ENCODE measurements at places on chromosomes 4 and X.

- DNase-seq = no peak
Observed at GRCh38 chrX:44147130-44147529, 173.9 kb upstream of the NDP start.

- no peak for DNase-seq
Observed at GRCh38 chr4:153929675-153930074, 140.8 kb upstream of the SFRP2 start.

DNA sequence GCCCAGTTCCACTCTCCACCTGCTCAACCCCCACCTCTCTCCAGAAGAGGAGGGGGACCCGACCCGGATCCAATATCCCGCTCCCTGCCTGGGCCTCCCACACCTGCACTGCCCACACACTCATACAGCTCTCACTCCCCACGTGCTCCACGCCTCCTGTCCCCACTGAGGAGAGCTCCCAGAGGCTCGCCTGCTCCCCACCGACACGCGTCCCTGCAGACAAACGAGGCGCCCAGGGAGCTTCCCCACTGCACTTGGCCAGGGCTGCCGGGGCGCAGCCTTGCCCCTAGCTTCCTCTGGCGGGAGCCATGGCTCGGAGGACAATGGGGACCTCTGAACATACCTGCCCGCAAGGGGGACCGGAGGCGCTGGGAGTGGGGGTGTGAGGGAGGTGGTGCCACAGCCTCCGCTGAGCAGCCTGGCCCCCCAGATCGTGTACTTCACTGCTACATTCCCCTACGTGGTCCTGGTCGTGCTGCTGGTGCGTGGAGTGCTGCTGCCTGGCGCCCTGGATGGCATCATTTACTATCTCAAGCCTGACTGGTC, 5.0 kb downstream of the SLC6A8 start:
- DNase-seq = no peak

DNA sequence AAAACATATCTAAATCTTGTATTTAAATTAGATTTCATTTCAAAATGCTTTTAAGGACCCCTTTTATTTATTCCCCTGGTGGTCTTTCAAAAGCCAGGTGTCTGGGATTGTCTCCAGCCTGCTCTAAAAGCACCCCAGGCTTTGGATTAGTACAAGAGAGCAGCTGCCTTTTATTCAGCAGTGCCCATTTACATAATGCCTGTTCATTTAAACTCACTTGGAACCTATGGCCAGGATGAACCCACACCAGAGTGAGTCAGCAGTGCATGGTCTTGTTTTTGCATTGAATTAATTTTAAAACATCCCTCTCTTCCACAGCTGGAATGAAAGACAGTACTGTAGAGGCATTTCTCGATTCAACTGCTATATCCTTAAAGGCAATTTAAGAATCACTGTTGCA, 64.1 kb upstream of the TENM3 start:
- DNase-seq = peak; percentile 62

DNA sequence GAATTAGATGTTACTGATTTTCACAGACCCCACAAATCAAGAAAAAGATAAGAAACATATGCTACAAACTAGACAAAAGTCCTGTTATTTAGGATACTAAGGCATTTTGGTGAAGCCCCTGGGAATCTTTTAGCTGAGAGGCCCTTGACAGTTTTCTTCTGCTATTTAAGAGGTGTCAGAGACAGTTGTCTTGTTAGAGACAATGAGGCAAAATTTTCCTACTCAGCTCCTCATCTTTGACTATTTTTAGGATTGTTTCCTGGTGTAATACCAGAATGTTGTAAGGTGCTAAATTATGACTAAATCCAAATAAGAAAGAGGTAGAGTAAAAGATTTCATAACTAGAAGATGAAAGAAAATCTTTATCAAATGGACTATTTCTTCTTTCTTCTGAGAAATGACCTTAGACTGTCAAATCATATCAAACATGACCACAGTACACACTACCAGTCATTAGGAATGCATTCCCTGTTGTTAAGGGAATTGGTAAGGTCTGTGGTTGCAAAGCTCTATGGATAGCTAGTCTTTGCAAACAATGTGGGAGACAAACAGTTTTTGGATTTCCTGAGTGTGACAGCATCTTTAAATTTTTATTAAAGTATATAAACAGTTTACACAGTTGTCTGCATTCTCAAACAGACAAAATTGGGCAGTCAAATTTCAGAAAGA, 926.1 kb downstream of the ADGRL3 start:
- DNase-seq = no peak

- DNase-seq = no peak
Observed at GRCh38 chr4:121977251-121978171, 25.7 kb upstream of the TRPC3 start.

- DNase-seq = no peak
Observed at GRCh38 chr4:184053434-184053833, 148.3 kb downstream of the STOX2 start.

- DNase-seq = no peak
Observed at GRCh38 chr4:93776386-93777080, 52.0 kb upstream of the ATOH1 start.

- DNase-seq = peak; percentile 32
Observed at GRCh38 chr4:168569066-168569930, 72.4 kb downstream of the PALLD start.

DNA sequence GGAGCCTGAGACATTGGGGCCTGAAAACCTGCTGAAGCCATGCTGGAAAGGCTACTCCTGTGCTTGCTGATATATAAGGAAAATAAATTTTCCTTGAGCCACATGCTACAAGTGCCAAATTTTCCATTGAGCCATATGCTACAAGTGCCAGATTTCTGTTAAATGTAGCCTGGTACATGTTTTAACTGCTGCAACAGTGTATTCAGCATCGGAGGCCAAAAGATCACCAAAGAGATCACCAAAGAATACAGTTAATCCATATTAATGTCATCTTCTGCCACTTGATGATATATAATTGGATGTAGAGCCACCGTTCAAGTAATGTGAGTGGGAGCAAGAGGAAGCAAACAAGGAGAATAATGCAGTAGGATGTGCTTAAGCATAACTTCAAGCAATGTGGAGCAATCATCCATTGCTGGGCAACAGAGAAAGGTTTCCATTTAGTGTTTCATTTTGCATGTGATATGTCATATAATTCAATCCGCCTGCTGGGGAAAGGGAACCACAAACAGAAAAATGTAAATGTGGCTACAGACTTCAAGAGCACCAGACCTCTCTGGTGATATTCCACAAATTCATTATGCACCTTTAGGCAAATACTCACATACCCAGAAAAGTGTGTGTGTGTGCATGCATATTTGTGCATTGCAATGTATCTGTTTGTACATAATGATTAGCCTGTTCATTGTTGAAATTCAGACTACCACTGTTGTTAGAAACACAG, 295.9 kb downstream of the KCNIP4 start:
- DNase-seq = no peak

DNA sequence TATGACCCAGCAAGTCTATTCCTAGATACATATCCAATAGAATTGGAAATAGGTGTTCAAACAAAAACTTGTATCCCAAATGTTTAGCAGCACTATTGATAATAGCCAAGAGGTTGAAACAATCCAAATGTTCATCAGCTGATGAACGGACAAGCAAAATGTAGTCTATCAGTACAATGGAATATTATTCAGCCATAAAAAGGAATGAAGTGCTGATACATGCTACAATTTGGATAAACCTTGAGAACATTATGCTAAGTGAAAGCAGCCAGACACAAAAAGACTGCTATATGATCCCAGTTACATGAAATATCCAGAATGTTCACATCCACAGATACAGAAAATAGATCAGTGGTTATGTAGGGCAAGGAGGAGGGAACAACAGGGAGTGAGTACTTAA, 50.1 kb downstream of the PLAC1 start:
- no peak for DNase-seq

DNA sequence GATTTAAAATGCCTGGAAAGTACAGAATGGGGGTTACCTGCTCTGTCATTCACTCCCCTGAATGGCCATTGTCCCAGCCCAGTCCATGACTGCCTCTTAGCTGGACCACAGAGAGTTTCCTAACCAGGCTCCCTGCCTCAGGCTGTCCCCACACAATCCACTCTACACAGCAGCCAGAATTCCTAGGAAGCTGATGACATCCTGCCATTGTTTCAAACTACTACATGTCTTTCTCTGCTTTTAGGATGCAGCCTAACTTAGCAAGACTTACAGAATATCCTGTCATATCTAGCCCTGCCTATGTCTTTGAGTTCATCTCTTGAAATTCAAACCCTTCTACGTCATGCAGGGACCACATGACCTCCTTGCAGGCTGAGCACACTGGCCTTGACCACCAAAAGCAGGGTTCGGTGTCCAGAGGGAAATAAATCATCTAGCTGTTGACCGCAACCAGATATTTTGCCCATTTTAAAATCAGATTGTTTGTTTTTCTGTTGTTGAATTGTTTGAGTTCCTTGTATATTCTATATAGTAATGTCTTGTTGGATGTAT, 16.1 kb upstream of the CRMP1 start:
- no peak for DNase-seq

DNA sequence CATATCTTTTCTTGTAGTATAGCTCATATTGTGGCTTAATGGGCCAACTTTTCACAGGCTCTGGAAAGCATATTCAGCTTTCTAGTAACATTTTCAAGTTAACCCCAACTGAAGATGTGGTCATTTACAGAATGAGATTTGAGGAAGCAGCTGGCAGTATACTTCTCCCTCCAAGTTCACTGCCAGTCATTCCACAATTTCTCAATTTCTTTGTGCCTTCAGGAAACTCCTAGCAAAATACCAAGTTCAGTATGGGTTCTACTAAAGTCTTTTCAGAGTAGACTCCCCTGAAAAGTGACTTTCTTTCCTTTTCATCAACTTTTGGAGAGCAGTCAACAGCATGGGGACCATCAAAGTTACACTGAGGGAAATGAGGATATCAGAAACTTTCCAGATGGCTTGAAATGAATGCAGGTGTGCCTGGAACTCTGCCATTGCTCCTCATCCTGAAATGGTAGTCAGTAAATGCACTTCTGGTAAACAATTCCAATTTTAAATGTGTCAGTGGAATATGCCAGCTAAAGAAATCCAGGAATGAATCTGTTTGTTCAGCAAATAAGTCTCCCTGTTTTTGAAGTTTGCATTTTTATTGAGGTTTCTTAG, 81.5 kb upstream of the TEX13D start:
- DNase-seq = no peak

DNA sequence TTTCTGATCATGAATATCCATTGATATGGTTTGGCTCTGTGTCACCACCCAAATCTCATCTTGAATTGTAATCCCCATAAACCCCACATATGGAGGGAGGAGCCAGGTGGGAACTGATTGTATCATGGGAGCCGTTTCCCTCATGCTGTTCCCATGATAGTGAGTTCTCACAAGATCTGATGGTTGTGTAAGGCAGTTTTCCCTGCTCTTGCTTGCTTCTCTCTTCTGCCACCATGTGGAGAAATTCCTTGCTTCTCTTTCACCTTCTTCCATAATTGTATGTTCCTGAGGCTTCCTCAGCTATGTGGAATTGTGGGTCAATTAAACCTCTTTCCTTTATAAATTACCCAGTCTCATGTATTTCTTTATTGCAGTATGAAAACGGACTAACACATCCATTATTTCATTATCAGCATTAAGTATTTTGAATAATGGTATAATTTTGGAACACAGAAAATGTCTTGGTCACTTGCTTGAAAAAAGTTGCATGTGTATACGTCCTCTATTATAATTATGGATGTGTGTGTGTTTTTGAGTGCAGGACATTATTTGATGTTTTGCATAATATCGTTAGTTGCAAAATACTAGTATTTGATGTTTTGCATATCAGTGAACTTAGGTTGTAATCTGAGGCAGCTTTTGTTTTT, 334.6 kb downstream of the PCDH10 start:
- DNase-seq = peak; percentile 27
